ENCODE measurements at places on chromosomes 7 and 10.
A peak's percentile ranks its signal among the peaks of the same experiment; 100 is the strongest.

DNA sequence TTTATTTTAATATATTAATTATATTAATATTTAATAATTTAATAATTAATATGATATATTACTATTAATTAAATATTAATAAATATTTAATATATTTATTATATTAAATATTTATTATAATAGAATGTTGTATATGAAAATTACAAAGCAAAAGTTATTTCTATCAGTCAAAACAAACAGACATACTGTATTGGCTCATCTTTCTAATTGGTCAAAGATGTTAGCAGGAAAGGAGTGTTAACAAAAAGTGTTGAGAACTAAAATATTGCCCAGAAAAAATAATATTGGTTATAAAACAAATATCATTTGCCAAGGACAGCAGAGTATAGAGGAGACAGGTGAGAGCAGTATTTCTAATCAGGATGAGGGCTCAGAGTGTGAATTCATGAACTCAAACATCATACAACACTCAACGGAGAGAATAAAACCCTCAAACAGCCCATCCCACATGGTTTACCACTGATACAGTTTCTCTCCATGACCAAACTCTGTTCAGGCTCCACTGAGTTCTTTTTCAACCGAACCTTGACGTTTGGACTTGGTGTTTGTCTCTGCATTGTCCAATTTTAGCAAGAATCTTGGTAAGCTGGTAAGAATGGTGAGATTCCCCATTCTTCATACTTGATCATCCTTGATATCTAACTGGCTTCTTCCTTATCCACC is 58.0 kb downstream of the TSPAN12 start:
- no peak for DNase-seq

GRCh38 chr10:44102726-44103255 is 282.1 kb downstream of the CXCL12 start:
- no peak for DNase-seq

GRCh38 chr10:43227911-43228782 is 38.7 kb downstream of the RASGEF1A start:
- peak; percentile 6 for DNase-seq

DNA sequence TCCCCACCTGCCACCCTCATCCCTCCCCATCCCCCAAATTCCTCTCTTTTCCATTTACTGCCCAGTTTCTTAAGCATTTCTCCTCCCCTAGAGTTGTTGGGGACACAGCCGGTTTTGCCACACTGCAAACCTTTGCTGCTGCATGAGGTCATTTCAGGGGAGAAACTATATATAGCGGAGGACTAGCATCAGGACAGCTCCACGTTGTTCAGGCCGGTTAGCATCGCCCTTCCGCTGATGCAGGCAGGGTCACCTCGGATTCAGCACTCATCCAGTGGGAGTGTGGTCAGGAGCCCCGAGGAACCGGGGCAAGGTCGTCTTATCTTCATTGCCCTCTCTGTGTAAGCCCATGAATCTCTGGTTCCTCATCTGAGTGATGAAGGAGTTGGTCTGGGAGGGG is 15.6 kb downstream of the UBTD1 start:
- no peak for DNase-seq

- no peak for DNase-seq
These were observed 53.4 kb downstream of the FOXL3 start for GRCh38 chr7:343227-343822.

- peak; percentile 49 for DNase-seq
These were observed 201.8 kb downstream of the GLI3 start for GRCh38 chr7:42035210-42035609.

GRCh38 chr10:64547168-64547567 is 1026.0 kb downstream of the REEP3 start:
- DNase-seq, result no peak

- no peak for DNase-seq
These were observed 132.3 kb upstream of the POT1 start for GRCh38 chr7:125061776-125062397.

DNA sequence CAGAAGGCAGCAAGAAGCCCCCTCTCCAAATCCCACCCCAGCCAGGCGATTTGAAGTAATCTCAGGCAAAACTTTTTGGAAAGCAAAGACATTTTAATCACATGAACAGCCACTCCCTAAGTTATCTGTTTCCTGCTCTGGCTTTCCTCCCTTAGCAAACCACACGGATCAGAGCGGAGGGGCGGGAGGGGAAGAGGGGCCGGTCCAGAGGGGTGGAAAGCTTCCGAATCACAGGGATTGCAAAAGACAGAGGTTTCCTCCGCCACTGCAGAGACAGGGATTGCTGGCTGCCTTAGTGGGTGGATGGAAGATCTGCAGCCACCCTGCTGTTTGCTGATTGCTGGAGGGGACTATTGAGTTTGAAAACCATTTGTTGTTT is 41.2 kb downstream of the ZCCHC24 start:
- peak; percentile 88 for DNase-seq

DNA sequence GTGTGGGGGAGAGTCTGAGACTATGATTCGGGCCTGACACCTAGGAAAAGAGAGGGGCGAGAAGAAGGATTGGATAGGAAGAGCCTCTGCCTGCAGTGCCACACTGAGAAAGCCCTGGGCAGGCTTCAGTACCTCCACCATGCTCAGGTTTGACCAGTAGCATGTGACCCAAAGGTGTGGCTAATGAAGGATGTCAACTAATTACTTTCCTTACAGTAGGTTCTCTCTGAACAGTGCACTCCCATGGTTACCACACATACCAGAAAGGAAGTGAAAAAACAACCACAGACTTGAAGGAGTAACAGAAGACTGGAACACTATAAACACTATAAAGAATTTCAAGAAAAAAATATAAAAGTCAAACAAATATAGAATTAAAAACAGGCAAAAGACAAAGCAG is 46.2 kb downstream of the SEM1 start:
- DNase-seq, result no peak

DNA sequence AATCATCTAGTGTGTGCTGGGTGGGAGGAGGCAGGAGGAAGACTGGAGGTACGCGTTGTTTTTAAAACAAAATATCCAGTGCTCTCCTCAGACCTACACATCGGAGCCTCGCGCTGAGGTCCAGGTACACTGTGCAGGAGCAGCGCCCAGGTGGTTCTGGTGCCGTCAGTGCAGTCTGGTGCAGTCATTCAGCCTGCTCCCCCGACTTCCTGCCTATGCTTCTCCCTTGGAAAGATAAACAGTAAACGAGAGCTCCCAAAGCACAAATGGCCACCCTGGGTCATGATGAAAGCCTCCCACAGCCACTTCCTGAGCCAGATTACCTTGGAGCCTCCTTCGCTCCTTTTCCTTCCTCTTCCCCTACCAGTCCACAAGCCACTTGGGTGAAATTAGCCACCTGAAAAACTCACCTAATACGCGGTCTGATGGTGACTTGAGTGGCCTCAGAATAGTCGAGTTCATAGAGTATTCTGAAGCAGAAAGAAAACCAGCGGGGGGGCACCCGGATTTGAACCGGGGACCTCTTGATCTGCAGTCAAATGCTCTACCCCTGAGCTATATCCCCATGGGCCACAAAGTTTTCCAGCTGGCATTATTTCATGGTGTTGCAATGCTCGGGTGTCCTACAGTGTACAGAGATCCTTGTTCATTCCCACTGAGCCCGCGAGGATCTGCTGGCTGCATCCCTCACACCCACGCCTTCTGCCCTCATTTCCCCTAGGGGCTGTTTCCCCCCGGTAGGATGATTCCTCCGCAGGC is 82.5 kb downstream of the ZNF467 start:
- DNase-seq, result peak; percentile 24

GRCh38 chr10:71009126-71009525 is 120.8 kb upstream of the PCBD1 start:
- DNase-seq, result no peak

- peak; percentile 58 for DNase-seq
These were observed 21.6 kb upstream of the TRIL start for GRCh38 chr7:28979776-28980175.

Measured in uterus (tissue), 4 donors.